ENCODE measurements at places on chromosomes 13 and 19.
A peak's percentile ranks its signal among the peaks of the same experiment; 100 is the strongest.

DNA sequence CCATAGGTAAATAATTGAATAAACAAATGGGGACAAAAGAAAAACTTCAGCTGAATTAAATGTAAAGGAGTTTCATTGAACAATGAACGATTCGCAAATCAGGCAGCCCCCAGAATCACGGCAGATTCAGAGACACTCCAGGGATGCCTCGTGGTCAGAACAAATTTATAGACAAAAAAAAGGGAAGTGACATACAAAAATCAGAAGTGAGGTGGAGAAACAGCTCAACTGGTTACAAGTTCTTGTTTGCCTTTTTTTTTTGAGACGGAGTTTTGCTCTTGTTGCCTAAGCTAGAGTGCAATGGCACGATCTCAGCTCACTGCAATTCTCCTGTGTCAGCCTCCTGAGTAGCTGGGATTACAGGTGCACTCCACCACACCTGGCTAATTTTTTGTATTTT lies 5.7 kb downstream of the ZNF566 start:
- no peak for ATAC-seq

DNA sequence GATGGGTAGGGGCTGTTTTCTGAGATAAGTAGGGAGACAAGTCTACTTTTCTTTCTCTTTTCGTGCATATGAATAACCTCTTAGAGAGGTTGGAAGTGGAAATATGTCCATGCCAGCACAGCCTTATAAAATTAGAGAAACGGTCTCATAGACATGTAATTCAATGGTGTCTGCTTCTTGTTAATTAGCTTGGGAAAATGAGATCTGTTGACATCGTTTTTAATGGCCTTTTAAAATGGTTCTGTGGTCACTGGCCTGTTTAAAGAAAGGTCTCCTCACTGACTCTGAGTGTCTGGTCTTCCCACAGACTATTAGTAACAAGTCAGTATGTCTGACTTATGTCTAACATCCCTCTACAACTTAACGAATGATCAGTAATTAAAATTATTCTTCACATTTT lies 487.1 kb downstream of the SLITRK6 start:
- no peak for ATAC-seq

DNA sequence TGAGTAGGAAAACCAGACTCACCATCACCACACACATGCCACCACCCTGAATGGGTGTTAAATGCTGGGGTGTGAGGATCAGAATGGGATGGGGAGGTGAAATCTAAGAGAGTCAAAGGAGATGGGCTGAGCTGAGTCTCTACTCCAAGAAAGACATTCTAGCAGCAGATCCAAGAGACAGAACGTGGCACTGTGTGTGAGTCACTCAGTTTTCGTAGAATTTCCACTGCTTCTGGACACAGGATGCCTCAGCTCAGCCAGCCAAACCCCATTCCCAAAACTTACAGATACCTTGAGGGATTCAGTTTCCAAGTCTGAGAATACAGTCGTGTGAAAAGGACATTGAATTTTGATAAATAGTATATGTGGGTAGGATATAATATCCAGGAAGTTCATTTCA lies 7.3 kb upstream of the CYP2A7 start:
- no peak for ATAC-seq

DNA sequence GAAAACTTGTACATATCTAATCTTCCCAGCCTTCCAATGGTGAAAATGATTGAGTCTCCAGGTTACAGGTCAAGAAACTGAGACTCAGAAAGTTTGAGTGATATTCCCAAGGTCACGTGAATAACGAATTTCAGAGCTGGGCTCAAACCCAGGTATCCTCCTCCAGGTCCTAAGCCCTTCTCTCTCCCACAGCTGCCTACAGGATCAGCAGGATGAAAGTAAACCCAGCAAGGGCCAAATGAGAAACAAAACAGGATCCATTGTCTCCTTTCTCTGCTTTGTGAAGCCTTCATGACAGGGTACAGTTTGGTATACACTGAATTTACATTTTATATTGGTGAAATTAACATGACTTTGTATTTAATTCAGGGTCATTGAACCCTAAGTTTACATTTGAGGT lies 208.1 kb downstream of the RBM26 start:
- ATAC-seq = no peak

GRCh38 chr19:7953060-7953459 lies 9.6 kb upstream of the TIMM44 start:
- no peak for ATAC-seq

DNA sequence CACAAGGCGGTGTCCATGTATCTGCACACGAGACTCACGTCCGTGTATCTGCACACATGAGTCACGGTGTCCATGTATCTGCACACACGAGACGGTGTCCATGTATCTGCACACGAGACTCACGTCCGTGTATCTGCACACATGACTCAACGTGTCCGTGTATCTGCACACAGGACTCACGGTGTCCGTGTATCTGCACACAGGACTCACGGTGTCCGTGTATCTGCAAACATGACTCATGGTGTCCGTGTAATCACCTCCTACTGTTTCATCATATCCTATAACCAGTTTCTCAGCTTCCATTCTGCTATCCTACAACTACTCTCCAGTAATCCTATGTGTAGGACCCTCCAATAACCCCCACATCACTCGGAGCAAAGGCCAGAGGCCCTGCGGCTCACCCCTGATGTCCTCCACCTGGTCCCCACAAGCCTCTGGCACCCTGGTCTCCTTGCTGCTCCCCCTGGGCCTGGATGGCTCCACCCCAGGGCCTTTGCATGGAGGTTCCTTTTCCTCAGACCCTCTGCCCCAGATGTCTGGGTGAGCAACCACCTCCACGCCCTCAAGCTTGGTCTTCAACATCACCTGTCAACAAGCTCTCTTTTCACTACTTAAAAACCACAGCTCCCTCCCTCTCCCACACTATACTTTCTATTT lies 2.5 kb upstream of the TMEM255B start:
- no peak for ATAC-seq

DNA sequence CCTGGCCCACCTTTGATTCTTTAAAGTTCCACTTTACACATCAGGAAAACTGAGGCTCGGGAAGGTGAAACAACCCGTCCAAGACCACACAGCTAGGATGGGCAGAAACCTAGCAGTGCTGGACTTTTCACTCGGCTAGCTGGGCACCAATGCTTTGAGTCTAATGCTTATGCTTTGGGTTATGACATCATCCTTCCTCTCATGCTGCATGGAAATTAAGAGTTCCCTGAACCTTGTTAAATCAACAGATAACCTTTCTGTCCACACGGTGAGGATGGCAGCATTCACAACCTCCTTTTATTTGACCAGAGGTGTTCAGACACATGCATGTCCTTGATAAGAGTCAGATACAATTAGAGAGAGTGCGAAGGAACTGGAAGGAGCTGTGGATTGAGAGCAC lies 138.4 kb downstream of the UQCRFS1 start:
- ATAC-seq = no peak

DNA sequence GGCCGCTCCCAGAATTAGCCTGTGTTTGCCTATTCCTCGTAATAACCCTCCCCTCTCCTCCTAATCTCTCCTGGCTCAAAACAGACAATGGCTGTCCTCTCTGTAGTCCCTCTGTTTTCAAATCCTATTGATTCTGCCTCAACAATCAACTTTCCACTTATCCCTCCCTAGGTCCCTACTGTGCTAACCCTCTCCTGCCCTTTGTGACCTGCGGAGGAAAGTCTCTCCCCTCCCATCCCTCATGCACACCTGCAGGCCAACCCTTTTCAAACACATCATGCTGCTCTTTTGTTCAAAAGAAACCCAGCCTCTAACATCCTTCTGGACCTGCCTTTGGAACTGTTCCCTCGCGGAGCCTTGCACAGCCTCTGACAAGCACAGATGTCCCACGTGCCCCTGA lies 37.3 kb downstream of the CILP2 start:
- ATAC-seq = no peak

GRCh38 chr13:99991828-99992775 lies 10.5 kb downstream of the ZIC2 start:
- no peak for ATAC-seq

DNA sequence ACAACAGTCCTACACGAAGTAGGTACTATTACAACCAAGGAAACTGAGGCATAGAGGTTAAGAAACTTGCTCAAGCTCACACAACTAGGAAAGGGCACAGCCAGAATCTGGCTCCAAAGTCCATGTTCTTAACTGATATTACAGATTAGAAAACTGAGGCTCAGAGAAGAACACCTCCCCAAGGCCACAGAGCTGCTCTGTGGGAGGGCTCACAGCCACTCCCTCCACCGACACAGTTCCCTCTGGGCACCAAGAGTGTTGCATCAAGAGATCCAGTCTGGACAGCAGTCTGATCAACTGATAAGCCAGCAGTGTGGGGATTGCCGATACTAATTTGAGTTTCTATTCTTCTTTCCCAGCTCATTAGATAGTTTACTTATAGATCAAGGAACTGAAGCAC lies 29.5 kb downstream of the SLC15A1 start:
- no peak for ATAC-seq

GRCh38 chr19:43465468-43466120 lies at the start of gene LYPD3:
Gene LYPD3, minus strand, starts transcription at chr19:43465608. Its CDS starts 37 bp downstream, at chr19:43465571.
- no peak for ATAC-seq

GRCh38 chr13:94073007-94073744 lies 406.3 kb downstream of the DCT start:
- no peak for ATAC-seq

- no peak for ATAC-seq
These were observed 100.7 kb downstream of the MBNL2 start for GRCh38 chr13:97322740-97323342.

- ATAC-seq = no peak
These were observed 38.1 kb downstream of the CCDC169 start for GRCh38 chr13:36259361-36260137.

DNA sequence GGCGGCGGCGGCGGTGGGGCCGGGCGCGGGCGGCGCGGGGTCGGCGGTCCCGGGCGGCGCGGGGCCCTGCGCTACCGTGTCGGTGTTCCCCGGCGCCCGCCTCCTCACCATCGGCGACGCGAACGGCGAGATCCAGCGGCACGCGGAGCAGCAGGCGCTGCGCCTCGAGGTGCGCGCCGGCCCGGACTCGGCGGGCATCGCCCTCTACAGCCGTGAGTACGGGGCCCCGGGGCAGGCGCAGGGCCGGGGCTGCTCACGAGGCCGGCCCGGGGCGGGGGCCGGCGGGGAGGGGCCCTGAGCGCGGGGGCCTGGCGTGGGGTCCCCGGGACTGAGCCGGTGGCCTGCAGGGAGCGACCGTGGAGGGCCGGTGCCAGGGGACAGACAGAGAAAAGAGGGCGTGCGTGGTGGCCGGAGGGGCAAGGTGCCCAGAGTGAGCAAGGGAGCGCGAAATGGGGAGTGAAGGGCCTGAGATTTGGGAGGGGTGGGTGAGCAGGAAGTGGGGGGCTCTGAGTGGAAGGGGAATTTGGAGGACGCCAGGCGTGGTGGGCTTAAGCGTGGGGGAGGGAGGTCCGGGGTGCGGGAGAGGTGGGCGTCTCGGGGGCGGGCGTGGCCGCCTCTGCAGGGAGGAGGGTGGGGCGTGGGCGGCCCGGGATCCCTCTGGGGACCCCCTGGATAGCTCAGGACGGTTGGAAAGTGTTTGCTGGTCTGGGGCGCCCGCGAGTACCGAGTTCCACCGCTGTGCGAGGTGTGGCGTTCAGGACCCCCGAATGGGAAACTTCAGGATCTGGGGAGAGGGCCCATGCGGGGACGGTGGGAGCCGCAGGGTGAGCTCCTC lies 575 bp downstream of the CARM1 start:
- no peak for ATAC-seq

DNA sequence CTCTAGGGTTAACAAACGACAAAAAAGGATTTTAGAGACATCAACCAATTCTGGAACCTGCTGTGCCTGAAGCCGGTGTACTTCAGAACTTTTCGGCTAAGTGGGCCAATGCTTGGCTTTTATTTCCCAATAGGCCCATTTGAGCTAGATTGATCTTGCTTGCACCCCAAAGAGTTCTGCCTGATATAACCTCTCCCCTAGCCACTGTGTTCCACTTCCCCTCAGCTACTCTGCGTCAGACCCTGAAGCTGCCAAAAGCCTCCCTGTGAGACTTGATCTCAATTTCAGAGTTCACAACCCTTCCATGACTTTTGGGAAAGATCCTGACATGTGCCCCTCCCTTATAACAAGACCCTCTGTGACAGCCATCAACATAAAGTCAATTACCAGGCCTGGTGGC lies 5.6 kb upstream of the SIGLEC14 start:
- ATAC-seq = no peak

GRCh38 chr13:34941835-34942731 lies at the start of gene NBEA:
Gene NBEA, plus strand, starts transcription at chr13:34942270. Its CDS starts 551 bp downstream, at chr13:34942821.
- ATAC-seq = peak; percentile 71

- no peak for ATAC-seq
These were observed 168.9 kb upstream of the TSC22D1 start for GRCh38 chr13:44744880-44745633.

GRCh38 chr13:28099396-28100149 lies 803 bp downstream of the FLT3 start:
- no peak for ATAC-seq

DNA sequence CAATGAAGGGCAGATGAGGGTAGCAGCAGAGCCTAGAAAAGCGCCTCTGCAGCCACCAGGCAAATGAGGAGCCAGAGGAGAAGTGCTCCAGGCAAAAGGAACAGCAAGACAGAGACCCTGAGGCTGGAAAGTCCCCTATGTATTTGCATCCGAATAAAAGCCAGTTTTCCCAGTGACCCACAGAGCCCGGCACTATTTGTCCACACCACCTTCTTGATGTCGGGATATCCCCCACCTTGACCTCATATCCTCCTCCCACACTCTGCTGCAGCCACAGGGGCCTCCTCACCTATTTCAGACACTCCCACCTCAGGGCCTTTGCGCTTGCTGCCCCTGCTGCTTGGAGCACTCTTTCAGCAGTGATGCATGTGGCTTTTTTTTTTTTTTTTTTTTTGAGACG lies 6.6 kb downstream of the ATG4D start:
- no peak for ATAC-seq

DNA sequence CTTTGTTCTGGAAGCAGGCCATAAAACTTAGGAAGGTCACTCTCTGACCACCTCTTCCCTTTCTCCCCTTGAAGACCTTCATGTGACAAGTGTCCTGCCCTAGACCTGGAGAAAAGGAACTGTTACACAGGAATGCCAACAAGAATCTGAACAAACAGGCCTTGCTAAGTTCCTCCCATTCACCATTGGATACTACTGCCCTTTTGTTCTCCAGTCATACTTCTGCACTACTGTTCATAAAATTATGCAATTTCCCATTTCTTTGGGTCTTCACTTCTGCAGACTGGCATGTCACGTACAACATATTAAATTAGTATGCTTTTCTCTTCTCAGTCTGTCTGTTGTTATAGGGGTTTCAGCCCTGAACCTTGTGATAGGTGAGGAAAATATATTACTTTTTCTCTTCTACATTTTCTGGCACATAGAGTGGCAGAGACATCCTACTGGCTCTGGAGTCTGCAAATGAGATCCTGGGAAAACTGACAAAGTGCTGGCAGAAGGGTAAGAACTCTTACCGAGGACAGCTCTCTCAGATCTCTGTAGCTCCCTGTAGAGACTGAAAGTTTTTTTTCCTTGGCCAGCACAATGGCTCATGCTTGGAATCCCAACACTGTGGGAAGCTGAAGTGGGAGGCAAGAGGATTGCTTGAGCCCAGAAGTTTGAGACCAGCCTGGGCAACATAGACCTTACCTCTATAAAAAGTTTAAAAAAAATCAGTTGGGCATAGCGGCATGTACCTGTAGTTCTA lies 87.6 kb upstream of the SPRY2 start:
- no peak for ATAC-seq
